ENCODE measurements at places on chromosomes 5 and 9.

GRCh38 chr5:44943647-44944046 is 134.9 kb downstream of the MRPS30 start:
- no peak for DNase-seq

DNA sequence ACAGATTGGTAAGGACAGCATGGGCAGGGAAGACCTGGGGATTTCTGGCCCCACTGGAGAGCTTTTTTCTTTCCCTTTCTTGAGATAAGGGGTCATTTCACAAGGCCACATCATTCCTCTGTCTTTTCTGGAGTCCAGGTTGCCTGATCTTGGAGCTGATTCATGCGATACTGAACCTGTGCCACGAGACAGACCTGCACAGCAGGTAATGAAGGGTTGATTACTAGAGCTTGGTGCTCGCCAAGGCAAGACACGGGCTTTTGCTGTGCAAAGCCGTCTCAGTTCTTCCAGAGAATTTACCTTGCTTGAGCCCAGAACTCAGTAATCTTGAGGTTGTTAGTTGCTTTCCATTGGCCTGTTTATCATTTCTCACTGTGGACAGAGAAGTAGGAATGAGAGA is 39.2 kb downstream of the NUP188 start:
- DNase-seq: no peak

DNA sequence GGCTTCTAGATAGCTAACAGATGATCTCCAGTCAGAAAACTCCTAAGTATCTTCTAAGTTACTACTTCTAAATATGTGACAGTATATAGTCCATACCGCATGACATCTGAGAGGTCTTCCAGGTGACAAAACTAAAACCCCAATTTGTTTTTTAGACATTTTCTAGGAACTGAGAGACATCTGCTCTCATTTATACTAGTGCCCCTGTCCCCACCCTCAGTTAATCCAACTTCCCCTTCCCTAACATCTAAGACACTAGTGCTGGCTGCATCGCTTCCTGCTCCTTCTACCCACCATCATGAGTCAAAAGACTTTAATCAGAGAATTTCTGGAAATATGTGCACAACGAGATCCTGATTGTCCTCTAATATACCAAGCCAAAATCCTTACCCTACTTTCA is 37.9 kb downstream of the FBXW11 start:
- no peak for DNase-seq

GRCh38 chr5:159884917-159885620 is 31.2 kb upstream of the ADRA1B start:
- DNase-seq: no peak

DNA sequence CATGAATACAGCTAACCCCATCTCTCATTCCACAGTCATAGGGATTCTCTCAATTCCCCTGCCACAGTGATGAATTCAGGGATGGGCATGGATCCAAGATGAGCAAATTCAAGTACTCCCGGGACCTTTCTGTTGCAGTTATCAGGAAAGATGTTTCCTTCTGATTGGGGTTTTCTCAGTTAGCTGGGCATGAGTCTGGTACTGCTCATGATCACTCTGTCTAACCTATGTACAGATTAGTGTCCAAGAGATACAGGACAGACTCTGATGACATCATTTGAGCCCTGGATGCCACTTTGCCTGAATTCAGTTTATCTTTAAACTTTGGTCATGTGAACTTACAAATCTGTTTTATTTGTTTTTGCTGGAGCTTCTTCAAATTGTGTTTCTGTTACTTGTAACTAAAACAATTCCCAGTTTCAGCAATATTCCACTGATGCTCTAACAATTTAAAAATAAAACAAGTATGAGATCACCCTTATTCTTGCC is 257.7 kb upstream of the KLF9 start:
- no peak for DNase-seq

GRCh38 chr9:109132567-109133021 is 12.8 kb upstream of the TMEM245 start:
- no peak for DNase-seq

DNA sequence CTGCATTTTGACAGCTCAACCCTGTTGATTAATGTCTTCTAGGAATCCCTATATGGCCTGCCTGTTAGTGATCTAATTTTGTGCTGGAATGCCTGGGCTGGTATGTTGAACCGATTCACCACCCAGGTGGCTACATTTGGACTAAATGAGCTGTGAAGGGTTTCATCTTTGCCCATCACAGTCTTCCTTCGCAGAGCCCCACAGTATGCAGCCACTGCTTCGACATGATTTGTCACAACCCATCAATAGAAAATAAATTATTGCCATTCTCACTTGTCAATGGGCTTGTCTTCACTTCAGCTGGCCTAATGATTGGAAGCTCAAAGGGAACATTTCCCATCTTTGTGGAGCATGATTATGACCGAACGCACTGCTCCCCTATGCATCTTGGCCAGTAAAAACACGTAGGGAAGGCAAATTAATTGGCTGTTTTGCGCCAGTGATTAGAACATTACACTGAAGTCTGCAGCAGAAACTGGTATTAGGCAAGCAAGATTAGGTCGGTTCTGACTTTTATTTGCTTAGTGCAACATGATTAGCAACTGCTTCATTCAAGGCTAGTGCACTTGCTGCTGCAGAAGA is 408.5 kb downstream of the KIAA0825 start:
- no peak for DNase-seq

- DNase-seq: no peak
Observed at GRCh38 chr5:16713386-16713928, 96.7 kb upstream of the RETREG1 start.

GRCh38 chr5:101977729-101978345 is 318.2 kb downstream of the SLCO4C1 start:
- no peak for DNase-seq

DNA sequence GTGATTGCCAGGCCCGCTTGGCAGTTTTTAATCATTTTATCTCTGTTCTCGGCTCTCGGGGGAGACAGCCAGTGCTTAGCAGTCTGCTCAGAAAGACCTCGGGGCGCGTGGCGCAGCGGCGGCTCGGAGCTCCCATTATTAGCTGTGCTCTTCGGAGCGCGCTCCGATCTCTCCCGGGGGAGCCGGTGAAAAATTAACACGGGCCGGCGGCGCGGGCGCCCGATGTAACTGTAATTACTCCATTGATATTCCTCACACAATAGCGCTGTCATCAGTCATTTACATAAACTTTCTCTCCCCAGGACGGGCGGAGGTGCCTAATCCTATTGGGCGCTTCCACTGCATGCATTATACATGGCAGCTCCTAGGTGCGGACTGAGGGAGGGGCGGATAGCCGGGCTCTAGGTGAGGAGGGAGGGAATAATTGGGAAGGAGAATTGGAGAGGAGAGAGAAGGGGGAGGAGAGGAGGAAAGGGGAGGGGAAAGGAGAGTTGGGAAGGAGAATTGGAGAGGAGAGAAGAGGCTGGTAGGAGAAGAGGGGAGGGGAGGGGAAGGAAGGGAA is 24.9 kb downstream of the LMX1B start:
- DNase-seq: no peak

- no peak for DNase-seq
Observed at GRCh38 chr5:176677209-176677939, 30.1 kb downstream of the TSPAN17 start.

DNA sequence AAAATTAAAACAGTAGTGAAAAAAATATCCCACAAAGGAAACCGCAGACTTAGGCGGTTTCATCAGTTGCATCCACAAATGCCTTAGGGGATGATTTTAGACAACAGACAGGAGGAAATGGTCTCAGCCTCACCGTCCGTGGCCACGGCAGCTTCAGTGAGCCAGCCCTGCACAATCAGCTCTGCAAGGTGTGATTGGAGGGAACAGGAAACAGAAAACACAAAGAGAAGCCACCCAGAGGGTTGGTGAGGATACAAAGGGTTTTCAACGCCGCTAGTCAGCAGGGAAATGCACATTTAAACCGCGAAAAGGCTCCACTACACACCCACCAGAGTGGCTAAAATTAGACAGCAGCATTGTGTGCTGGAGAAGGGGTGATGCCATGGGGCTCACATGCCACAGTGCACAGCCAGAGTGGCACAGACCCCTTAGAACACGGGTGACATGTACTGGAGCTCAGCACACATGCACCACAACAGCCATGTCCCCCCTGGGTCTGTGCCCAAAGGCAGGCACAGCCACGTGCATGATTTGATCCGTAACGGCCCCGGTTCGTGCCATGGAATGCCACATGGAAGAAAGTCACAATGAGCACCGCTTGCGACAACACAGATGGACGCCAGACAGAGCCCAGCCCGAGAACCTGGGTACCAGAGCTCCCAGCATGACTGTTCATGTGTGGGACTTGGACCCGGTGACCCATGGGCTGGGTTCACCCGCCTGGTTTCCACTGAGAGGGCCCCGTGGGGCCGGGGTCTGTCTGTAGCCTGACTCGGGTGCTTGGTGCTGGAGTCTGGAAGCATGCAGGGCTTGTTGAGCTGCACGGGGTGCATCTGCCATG is 18.3 kb upstream of the TERT start:
- no peak for DNase-seq

DNA sequence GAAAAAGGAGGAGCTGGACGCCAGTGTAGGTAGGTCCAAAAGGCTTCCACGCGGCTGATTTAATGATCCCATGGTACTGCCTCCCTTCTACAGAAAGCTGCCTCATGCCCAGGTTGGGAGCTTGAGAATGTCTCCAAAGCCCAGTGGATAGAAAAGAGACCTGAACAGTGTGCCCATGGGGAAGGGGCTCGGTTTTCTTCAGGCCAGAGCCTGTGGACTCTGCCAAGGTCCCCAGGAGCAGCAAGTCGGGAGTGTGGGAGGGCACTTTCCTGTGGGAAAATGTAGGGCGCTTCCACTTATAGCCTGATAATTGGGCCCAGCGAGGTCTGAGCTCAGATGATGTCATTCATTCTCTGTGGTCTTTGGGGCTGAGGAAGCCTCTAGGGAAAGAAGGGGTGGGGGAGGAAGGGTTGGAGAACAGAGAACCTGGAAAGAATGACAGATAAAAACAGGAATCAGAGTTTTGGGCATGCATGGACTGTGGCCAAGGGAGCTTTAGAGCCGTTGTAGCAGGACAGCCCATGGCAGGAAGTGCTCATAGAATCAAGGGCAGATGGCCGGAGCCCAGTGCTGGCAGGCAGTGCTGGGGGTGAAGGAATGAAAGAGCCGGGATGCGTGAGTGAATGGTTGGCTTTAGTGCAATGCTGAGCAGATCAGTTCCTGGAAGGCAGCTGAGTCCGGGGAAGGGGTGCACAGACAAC is 42.5 kb upstream of the SH3PXD2B start:
- DNase-seq: no peak

DNA sequence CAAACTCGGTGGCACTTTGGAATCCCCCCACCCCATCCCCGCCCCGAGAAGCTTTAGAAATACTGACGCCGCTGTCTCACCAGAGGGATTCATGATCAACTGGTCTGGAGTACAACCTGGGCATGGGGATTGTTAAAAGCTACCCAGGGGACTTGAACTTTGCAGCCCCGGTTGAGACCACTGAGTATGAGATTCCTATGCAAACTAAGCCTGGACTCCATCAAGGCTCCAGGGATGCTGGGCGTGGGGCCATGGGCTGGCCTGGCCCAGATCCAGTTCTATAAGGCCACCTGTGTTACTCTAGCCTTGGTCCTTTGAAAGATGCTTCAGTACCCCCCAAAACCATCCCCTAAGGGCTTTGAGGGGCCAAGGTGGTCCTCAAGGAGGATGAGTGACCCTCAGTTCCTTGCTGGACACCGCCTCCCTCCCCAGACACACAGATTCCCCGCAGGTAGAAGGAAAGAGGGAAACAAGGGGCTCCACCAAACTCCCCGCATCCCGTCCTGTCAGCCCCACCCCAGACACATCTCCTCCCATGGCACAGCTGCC is 68.5 kb downstream of the MRPL36 start:
- no peak for DNase-seq

DNA sequence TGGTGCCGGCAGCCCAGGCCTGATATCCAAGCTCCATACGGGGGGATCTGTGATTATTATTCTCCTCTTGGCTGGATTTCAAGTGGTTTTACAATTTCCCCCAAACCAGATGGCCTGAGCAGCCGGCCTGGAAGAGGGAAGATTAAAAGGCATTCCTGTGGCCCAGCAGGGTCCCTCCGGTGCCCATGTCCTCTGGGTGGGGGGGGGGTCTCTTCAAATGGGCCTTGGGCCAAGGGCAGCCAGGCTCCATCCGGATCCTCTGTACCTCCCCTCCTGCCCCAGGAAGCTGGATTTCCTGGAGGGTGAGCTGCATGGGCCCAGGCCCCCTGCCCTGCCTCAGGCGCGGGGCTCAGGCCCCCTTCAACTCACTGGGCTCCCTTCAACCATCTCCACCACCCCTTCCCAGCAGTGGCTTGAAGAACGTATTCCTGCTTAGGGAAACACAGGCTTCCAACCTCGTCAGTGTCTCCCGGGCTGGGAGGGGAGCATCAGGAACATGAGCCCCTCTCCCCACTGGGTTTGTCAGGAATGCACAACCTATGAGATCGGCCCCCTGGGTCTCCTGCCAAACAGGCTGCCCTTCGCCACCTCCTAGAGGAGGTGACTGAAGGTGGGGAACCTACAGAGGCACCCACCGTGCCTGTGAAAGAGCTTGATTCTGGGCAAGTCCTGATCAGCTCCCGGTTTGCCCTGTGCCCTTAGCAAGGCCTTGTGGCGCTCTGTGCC is 62.9 kb upstream of the ORM1 start:
- DNase-seq: no peak

- DNase-seq: no peak
Observed at GRCh38 chr9:121950441-121950840, 142.7 kb downstream of the TTLL11 start.

DNA sequence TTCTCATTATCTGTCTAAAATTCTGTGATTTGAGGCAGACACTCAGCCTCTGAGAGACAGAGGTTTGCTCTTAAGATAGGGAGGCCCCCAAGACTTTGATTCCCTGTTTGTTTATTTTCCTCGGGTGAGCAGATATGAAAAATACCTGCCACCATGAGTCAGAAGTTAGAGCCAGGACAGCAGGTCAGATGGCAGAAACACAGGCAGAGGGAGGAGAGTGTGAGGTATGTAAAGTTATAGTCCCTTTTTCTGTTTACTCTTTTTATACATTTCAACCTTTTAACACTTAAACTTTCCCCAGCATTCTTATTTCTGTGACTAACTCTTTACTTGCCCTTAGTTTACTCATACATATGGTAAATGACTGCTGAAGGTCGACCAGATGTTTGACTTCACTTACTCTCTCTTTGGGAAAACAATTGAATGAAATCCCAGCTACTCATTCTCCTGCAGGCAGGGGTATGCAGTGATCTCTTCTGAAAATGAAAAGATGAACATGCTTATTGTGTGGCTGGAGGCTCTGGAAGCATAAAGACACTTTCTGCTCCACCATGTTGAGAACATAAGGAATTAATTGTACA is 383.8 kb downstream of the NTRK2 start:
- no peak for DNase-seq

Data from cortex of kidney (tissue), 1 donor.